ENCODE measurements at places on chromosomes 7 and 10.

GRCh38 chr7:19110026-19110730, 7.3 kb downstream of the TWIST1 start:
- DNase-seq = no peak

DNA sequence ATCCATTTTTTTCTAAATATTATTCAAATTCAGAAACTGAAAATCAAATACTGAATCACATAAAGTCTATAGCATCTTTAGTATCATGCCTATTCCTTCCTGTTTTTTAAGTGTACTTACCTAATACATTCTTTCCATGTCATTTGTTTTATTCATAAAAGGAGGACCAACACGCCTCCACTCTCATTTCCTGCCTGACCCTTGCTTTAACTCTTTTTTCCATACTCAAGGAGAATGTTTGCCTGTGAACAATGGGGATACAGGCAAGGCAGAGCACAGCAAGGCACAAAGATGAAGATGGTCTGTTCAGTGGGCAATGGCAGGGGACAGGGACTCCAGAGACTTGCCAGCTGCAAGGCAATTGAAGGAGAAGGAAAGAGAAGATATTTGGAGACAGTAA, 121.2 kb upstream of the FEZF1 start:
- DNase-seq = no peak

DNA sequence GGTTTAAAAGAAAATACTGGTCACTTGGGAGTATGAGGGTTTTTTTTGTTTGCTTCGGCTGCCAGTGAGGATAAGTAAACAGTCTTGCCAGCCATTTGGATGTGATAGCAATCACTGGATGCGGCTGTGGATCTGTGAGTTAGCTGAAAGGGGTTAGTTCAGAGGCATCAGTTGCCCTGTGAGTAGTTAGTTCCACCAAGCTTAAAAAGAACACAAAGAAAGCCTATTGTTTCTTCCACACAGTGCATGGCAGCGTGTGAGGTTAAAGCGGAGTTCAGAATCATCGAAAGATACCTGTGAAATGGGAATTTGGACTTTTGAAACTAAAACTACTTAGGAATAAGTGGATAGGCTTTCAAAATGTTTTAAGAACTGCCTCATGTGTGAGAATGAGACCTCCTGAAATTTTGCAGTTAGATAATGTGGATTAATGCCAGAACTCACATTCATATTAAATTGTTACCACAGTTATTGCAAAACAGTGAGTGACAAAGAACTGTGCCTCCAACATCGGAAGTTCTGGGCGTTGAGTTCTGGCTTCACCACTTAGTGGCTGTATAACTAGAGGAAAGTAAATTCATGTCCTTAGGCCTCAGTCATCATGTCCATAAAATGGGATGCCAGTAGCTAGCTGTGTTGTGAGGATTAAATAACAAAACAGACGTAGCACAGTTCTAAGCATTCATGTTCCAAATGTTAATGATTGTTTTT, 31.3 kb downstream of the KIAA1217 start:
- DNase-seq = no peak

DNA sequence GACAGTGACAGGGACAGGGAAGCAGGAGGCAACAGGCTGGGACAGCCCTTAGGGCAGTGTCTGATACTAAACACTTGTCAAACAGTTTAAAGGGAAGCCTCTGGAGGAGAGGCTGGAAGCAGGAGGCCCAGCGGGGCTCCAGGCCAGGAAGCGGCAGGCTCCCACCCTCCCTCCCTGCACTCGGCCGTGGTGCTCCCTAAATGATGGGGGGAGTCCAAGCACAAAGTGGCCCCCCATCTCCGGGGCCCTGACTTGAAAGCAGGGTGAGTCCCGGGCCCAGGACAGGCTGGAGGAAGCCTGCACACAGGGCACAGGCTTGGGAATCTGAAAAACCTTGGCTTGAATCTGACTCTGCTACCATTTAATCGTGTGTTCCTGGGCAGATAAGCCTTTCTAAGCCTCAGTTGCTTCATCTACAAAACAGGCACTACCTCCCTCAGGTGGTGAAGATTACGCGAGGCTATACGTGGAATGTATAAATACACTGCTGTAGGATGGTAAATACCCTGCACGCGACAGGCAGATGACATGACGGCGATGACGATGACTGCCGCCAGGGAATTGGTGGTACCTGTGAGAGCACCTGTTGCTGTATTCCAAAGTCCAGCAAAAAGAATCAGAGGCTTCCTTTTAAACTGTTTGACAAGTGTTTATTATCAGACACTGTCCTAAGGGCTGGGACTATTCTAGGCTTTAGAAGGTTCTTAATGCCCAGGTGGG, 34.1 kb downstream of the GBX1 start:
- DNase-seq = no peak

DNA sequence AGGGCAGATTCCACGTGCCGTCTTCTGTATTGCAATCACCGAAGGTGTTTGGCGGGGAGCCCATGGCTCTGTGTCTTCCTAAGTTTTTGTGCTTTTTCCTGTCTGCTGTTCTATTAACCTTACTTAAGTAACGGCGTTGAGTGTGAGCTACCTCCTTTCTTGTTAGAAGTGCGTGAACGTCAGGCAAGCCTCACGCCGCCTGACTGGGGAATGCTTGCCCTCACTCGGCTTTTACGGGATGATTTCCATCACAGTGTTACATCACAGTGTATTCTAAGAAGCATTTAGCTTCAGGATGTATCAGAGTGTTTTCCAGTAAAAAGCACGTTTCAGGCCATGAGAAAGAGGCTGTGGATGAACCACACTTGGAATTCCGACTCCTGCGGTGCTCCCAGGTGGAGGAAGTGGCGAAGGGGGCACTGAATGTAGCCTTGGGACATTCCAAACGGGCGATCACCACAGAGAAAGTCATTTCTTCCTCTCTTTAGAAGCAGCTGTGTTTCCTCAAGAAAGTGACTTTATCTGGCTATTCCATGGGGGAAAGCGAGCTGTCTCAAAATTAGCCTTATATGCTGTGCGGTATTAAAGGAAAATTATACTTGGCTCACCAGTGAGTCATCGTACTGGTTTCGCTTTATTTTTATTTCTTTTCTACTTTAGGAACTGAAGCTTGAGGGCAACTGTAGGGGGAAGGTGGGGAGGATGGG, 290.7 kb downstream of the KLF6 start:
- DNase-seq = no peak

DNA sequence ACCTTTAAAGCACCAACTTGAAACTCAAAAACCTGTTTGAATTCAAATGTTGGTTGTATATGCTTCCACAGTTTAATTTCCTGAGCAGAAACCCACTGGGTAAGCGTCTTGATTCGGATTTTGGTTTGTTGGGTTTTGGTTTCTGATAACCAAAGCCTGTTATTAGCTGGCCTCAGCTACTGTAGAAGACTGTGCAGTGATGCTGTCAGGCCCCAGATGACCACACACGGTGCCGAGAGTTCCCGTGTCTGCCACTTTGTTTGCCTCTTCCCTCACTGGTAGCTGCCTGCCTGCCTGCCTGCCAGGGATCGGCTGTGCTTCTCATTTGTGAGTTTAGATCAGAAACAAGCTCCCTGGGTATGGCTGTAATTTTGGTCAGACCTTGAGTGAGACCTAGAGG, 5.6 kb downstream of the MDH2 start:
- no peak for DNase-seq

DNA sequence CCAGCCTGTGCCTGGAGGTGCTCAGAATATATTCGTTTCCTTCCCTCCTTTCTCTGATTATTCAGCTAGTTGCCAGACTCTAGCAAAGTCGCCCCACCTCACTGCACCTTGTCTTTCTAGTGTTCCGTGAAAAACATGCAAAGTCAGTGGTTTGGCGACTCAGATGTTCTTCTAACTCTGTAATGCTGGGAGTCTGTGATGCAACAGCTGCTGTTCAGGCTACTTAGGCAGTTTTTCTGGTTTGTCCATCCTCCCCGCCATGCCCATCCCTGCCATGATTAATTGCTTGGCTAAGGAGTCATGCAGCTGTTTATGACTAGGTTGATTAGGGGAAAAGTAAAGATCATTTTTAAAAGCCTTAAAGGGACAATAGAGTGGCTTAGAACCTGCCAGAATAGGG, 99.4 kb downstream of the MTPN start:
- DNase-seq = no peak

DNA sequence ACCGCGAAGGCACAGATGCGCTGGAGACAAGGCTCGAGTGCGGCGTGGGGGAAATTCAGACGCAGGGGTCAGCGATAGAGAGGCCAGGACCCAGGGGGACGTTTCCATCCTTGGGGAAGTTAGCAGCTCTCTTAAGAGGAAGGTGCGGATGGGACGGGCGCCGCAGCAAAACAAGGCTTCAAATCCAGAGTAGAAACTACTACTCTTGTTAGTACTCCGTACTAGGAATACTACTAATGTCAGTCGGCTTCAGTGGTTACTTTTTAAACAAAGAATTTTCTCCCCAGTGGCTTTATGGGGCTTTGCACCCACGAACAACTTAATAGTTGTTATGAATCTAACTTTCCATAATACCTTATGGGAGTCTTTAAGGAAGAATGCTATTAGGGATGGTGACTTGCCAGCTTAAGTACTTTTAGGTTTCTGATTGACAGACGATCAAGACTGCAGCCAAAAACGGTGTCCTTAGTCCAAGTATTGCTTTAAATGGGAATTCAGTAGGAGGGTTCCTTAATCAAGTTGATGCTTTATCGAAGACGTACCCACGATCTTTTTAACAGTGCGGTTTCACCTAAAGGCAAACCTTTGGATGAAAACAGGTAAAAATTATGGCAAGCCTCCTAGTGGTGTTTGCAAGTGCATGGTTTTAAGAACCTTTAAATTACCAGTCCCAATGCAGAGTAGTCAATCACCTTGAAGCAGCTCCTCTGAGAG, 812 bp upstream of the IDE start:
- DNase-seq = no peak

GRCh38 chr10:125039354-125039769, 97.4 kb downstream of the ZRANB1 start:
- no peak for DNase-seq

- no peak for DNase-seq
Measured at GRCh38 chr10:122158362-122158761, 112.7 kb upstream of the BTBD16 start.

DNA sequence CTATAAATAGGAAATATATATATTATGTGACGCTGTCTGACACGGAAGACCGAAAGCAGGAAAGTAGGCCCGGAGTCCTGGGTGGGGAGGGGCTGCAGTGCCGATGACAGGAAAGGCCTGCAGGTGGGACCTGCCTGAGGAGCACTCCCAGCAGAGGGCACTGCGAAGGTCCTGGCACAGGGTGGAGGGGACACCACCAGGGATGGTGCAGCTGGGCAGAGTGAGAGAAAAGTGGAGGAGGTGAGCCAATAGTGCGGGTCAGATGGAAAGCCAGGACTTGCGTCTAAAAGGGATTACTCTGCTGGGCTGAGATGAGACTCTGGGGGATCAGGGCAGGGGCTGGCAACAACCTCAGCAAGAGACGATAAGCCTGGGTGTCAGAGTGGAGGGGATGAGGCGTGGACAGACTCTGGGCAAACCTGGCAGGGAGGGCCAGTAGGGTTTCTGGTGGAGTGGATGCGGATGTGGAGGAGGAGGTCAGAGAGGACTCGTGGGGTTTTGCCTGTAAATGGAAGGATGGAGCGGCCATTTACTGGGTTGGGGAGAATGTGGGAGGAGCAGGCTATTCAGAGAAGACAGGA, 118.2 kb upstream of the ZNF746 start:
- no peak for DNase-seq

GRCh38 chr7:116426428-116427156, 72.9 kb upstream of the CAV2 start:
- DNase-seq = no peak

- DNase-seq = no peak
Measured at GRCh38 chr7:74248156-74248555, 6.0 kb downstream of the RFC2 start.

DNA sequence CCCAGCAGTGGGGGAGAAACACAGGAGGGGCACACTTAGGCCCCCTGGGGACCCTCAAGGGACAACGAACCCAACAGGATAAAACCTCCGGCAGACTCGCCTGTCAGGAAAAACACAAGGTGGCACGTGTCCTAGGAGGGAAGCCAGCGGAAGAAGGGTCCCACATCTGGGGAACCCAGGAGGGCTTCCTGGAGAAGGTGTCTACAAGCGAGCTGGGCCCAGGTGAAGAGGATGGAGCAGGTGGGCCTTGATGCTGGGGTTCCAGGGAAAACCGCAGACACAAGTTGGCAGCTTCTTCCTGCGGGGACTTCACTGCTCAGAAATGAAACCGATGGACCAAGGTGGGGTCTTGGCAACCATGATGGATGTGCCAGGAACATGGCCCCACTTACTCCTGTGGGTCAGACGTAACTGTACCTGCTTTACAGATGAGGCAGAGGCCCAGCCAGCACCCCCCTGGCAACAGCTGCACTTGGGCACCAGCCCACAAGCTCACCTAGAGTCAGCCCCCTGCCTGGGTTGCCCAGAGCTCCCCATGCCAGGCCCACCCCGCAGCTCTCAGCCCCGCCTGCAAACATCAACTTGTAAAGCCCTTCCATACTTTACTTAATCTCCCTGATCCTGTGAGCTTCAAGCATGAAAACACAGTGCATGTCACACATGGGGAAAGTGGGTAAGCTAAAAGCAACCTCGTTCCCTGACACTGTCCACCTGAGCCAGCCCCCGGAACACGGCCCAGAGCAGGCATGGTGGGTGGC, 225.0 kb downstream of the ELFN1 start:
- no peak for DNase-seq

- DNase-seq = no peak
Measured at GRCh38 chr7:148340438-148341280, 249.9 kb upstream of the C7orf33 start.

GRCh38 chr7:117148971-117149370, 173.9 kb downstream of the WNT2 start:
- DNase-seq = no peak

DNA sequence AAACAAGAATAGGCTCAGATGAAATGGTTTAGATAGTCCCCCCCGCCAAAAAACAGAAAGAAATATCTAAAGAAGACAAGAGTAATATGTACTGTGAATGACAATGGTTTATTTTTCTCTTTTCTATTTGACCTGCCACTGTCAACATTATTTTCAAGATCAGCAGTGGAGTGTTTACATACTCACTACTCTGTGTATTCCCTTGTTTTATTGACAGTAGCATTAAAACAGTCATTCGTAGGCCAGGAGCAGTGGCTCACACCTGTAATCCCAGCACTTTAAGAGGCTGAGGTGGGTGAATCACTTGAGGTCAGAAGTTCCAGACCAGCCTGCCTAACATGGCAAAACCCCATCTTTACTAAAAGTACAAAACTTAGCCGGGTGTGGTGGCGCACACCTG, 245.3 kb upstream of the SLC26A5 start:
- DNase-seq = no peak

- no peak for DNase-seq
Measured at GRCh38 chr10:19817231-19817933, 1.1 kb downstream of the PLXDC2 start.

- no peak for DNase-seq
Measured at GRCh38 chr7:130956417-130957136, 222.6 kb upstream of the KLF14 start.

- DNase-seq = no peak
Measured at GRCh38 chr10:31607481-31607880, 288.5 kb downstream of the ZEB1 start.
